ENCODE measurements at places on chromosomes 4 and X. TPM values are rescaled to one million over a fixed set of nuclear protein-coding genes. Genes with fewer than 3 reads are reported as not detected.

Gene CRLF2
- not detected for polyA plus RNA-seq

DNA sequence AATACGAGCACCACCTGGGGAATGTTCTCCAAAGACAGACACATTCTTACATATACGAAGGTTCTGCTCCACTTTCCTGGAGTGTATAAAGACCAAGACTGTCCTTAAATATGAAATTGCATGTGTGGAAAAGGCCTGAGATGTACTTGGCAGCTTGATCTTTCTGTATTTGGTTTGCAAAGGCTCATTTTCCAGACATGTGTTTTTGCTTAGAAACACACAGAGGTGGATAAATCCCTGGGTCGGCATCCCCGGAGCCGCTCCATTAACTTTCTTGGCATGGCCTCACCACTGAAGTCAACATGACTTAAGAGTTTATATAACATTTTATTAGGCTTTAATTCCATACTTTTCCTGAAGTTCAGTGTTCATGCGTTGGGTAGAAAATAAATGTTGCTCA is 239.4 kb downstream of the LDB2 start:
- no peak for DNase-seq

- DNase-seq: no peak
These were observed 121.2 kb upstream of the CXXC4 start for GRCh38 chr4:104615926-104616325.

DNA sequence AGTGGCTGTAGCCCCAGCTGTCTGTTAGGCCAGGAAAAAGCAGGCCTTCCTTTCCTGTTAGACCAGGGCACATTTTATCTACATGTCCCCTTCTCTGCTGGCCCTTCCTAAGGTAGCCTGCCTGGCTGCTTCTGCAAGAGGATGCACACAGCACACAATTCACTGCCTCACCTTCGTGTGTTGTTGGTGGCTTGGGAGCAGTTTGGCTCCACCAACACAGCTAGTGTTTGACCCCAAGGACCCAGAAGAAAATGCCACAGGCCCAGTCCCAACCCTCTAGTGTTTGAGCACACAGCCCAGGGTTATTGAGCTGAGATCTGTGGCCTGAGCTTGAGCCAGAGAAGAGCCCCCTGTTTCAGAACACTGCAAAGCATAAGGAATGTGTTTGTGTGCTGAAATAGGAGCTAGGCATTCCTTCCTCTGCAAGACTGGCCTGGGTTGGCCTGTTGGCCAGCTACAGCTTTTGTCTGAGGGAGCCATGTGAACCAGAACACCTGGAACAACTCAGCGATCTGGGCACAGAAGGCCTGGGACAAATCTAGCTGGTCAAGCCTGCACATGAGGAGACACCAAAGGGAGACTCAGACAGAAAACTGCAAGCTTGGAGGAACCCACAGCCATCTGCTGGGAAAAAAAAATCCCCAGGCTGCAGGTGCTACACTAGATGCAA is 26.4 kb downstream of the MAGEE1 start:
- DNase-seq: no peak

- DNase-seq: no peak
These were observed 1328.3 kb downstream of the C4orf33 start for GRCh38 chr4:130424211-130424610.

DNA sequence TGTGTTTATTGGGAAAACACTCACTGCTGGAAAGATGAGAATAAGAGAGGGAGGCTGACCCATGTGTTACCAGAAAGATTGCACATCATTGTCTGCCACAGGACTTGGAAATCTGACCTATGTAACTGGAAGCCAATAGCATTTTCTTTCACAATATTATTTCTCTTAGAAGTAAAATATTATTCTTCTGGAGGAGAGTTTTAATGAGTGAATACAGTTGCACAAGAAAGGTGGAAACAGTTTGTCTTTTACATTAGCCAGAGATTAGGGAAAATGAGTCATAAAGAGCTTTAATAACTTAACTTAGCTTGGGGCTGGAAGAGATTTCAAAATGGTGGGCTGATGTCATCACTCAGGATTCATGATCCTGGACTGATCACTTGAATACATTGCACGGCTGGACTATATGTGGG is 31.5 kb upstream of the LNX1 start:
- DNase-seq: no peak

All from right renal cortex interstitium (tissue), 3 donors.